CD4-positive, alpha-beta T cell treated with Interleukin-17A for 1 hour (primary cell): ENCODE measurements at places on chromosomes 6 and 20.
A peak's percentile ranks its signal among the peaks of the same experiment; 100 is the strongest.

DNA sequence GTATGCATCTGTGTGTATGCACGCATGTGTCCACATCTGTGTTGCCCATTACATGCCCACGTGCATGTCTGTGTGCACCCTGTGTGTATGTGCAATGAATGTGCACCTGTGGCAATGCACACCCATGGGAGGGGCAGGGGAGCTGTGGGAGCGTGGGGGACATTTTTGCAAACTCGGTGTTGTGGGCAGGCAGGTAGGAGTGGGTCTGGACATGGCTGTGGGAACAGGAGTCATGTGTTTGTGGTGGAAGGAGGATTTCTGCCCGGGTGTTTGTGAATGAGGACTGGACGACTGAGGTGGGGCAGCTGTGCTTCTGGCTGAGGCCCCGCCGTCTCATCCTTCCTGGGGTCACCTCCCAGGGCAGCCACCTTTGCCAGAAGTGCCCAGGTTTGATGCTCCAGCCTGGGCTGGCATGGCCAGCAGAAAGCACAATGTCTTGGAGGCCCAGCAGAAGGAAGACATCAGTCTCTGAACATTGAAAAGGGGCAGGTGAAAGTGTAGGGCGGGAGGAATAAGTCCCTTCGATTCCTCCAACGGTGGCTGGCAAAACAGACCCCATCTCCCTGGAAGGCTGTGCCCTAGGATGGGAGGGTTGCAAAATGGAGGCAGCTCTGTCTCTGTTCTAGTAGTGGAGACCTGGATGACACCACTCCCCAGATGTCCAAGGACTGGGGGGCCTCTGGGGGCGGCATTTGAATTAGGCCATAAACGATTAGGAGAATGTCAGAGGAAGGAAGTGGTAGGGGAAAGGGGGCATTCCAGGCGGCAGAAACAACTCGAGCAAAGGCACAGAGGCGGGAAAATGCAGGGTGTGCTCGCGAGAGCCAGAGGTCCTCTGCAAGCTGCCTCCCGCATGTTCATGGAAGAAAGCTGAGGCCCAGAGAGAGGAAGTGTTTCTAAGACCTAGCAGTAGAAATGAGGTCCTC, 19.1 kb upstream of the ARMC12 start:
- DNase-seq = no peak

GRCh38 chr20:20744170-20744725, 31.8 kb upstream of the RALGAPA2 start:
- DNase-seq = no peak

GRCh38 chr6:157228426-157229131, 94.7 kb downstream of the TMEM242 start:
- DNase-seq = no peak

DNA sequence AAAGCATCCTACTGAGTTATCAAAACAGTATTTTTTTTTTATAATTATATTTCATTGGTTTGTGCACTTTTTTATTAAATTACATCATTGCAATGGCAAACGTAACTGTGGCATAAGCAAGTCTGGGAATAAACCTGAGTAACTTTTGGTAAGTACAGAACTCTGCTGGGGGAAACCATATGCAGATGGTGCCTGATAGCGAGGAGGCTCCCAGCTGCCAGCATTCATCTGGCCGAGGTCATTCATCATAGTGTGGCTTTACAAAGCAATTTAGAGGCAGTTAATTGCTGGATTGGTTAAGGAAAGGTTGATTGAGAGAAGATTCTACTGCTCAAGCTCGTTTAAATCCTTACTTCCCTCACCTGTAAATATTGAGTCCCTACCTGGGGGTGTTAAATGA, 52.6 kb downstream of the HECA start:
- no peak for DNase-seq

DNA sequence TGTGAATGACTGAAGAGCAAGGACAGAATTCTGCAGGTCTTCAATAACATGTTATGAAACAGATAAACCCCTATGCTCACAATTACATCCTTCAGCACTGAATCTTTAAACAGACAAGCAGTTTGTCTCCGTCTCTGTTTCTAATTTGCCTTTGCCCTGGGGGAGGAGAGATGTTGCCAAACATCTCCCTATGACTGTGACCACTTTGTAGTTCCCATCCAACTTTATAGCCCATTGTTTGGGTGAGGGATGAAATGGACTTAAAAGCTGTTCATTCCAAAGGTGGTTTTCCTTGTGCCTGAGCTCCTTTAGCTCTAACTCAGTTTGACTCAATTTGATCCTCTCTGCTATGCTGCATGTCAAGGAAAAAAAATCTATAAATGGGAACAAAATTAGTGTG, 19.5 kb upstream of the ADTRP start:
- no peak for DNase-seq

- DNase-seq = no peak
Observed at GRCh38 chr20:30811885-30812671, 445.4 kb upstream of the DEFB115 start.

GRCh38 chr20:40682104-40682981, 6.7 kb downstream of the MAFB start:
- DNase-seq = no peak

GRCh38 chr6:106922626-106923025, 51.9 kb downstream of the CD24 start:
- no peak for DNase-seq

DNA sequence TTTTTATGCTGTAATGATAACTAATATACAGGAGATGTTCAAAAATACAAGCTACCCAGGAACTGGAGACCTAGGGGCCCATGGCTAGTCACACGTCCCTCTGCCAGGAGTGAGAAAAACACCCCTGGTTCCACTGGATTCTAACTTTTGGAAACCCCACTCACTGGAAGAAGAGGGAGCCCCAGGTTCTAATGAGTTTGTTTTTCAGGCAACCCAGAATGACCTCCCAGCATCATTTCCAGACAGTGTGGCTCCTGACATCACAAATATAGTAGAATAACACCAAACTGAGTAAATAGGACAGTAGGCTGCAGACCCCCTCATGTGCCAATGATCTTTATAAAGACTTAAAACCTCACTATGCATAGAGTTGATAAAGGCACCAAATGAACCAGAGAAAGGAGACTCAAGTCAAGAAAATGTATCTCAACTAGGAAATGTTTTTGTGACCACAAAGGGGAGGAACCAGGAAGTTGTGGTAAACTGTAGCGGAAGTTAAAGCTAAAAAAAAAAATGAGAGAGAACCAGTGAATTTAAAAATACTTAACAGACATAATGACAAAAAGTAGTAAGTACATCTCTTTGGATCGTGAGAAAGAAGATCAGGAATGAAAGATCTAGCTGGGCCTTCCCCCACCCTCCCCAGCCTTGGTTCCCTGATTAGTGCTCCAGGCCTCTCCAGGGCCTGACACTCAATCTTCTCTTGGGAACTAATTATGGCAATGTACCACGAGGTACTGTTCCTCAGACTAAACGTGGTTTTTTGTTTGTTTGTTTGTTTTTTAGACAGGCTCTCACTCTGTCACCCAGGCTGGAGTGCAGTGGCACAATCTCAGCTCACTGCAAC, 19.8 kb downstream of the HLA-E start:
- DNase-seq = peak; percentile 81

- no peak for DNase-seq
Observed at GRCh38 chr20:43431134-43431519, 26.6 kb upstream of the SRSF6 start.

- no peak for DNase-seq
Observed at GRCh38 chr6:14999106-14999505, 246.8 kb upstream of the JARID2 start.

- DNase-seq = no peak
Observed at GRCh38 chr6:78910591-78911171, 43.3 kb downstream of the IRAK1BP1 start.

DNA sequence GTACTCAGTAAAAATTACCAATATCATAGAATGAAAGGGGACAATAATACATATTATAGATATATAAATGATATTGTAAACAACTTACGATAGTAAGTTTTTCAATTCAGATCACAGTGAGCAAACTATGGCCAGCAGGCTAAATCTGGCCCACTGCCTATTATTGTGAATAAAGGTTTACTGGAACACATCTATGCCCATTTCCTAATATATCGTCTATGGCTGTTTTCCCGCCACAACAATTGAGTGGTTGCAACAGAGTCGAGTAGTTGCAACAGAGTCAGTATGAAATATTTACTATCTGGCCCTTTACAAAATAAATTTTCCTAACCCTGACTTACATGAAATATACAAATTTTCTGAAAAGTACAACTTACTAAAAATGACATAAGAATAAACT, 297.3 kb upstream of the KCNQ5 start:
- no peak for DNase-seq

DNA sequence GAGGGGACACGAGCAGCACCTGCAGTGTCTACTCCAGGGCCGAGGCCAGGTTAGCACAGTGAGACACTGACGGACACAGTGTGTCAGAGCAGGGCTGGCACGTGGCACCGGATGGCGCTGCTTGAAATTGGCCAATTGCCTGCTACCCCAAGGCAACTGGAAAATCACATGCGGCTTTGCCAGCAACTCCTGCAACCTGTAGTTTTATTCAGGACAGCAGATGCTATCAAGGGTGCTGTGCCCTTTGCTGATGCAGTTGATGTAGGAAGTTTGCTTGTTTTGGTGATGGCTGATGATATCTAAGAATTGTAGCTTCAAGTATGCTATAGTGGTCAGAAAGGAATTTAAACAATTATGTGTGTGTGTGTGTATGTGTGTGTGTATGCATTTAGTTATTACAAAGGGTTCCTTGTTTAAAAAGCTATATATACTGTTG, 25.9 kb downstream of the RIN2 start:
- DNase-seq = no peak

DNA sequence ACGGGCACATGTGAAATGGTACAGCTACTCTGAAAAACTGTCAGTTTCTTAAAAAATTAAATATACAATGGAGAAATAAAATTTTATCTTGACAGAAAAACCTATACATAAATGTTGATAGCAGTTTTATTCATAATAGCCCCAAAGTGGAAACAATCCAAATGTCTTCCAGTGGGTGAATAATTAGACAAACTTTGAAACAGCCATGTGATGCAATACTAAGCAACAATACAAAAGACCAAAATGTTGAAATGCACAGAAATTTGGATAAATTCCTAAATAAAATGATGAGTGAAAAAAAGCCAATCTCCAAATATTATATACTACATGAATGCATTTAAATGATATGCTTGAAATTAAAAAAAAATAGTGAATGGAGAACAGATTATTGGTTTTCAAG, 523.1 kb downstream of the HTR1B start:
- no peak for DNase-seq

DNA sequence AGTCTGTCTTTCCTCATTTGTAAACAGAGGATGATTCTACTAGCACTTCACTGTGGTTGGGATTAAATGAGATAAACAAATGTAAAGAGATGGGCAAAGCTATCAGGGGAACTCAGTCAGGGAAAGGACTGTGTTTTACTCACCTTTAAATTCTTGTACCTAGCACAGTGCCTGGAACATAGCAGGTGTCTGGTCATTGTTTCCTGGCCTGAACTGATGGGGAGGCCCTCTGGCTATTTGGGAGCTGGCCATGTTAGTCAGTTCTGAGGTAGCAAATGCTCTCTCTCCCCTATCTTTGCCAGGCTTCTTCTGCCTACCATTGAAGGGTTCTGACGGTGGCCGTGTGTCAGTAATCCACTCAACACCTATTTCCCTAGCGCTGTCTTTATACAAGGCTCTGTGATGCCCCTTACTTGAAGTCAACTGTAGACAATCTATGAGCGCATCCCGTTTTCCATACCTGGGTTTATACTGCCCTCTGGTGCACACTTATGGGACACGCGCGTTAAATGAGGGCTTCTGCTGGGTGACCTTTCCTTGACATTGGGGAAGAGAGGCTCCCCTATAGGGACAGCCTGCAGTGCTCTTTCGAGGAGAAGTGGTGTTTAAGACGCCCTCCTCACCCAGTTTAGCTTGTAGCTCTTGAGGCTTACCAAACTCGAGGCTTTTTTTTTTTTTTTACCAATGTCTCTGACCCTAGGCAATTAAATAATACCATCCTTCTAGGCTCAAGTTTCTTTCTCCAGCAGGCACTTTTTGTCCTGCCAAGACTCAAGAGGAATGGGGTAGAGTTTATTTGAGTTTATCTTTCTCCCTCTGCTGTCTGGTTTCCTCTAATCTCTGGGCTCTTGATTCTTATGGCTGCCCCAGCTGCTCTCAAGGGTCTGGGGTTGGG, 4.0 kb upstream of the SPATS1 start:
- DNase-seq = peak; percentile 79

- no peak for DNase-seq
Observed at GRCh38 chr20:38764567-38765318, 16.5 kb downstream of the ACTR5 start.

DNA sequence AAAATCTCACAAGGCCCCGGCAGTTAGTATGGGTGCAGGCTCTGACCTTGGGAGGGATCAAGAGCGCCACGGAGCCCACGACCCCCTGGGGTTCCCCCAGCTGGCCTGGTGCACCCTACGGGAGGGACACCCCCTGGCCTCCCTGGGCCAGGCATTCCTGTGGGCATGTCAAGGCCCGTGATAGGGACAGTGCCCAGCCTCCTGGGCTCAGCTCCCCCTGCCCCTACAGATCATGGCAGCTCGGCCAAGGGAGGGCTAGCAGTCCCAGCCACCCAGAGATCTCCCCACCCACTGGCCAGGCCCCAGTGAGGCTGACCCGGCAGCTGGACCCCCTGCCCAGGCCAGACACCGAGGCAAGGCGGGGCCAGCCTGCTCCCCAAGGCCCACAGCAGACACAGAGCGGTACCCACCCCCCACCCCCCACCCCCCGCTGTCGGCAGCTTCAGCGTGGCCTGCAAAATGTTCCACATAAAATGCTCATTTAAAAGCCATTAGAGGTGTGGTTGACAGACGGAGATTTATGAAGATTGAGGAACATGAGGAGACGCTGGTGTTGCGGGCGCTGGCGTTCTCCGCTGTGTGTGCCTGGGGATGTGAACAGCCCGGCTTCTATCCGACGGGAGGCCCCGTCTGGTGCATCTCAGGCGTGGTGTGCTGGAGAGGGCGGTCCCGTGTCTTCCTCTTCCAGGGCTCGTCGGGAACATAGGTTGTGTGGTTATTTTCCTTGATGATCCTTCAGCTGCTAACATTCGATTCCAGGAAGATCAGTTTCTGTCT, 188.5 kb downstream of the TAF4 start:
- DNase-seq = no peak

DNA sequence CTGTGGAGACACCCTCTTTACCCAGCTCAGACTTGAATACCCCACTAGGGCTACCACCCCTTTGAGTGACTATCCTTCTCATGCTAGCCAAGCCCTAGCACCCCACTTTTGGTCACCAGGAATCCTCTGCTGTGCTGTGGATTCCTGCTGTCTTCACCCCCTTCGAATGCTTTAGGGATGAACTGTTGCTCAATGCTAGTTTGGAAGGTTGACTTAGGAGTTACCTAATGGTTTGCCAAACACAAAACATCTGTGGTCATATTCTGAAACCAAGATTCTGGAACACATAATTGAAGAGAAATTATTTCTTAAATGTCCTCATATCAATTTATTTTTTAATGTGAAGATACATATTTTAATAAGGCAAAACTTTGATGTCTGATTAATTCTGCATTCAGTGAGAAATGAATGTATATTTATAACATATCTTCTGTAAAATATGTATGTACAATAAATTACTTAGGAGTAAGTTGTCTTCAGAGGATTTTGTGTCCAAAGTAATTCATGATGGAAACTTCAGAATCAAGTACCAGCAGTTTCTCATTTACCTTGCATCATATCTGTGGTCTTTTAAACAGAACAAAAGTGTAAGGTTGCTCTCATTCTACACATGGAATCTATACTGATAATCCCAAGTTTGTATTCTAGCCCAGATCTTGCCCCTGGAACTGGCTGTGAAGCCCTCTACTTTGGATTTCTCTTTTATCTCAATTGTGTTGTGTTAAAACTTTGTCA, 46.9 kb downstream of the TMEM200A start:
- no peak for DNase-seq

- peak; percentile 32 for DNase-seq
Observed at GRCh38 chr20:44993343-44993742, 27.0 kb downstream of the STK4 start.
